NCI-H2029 (cell line): ENCODE measurements at places on chromosomes 13 and 19.

DNA sequence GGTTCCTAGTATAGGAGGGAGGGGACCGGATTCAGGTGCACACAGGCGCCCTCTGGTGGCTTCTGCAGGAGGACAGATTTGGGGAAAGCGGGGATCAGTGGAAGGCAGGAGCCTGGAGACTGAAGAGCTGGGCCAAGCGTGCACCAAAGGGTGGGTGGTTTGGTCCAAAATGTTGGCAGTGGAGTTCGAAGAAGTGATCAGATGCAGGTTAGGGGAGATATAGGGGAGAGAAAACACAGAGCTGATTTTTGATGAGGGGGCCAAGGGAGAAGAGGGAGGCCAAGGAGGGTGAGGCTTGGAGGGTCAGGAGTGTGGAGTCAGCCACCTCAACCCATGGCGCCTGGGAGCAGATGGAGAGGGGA, 6.8 kb upstream of the CARM1 start:
- peak; percentile 66 for DNase-seq

DNA sequence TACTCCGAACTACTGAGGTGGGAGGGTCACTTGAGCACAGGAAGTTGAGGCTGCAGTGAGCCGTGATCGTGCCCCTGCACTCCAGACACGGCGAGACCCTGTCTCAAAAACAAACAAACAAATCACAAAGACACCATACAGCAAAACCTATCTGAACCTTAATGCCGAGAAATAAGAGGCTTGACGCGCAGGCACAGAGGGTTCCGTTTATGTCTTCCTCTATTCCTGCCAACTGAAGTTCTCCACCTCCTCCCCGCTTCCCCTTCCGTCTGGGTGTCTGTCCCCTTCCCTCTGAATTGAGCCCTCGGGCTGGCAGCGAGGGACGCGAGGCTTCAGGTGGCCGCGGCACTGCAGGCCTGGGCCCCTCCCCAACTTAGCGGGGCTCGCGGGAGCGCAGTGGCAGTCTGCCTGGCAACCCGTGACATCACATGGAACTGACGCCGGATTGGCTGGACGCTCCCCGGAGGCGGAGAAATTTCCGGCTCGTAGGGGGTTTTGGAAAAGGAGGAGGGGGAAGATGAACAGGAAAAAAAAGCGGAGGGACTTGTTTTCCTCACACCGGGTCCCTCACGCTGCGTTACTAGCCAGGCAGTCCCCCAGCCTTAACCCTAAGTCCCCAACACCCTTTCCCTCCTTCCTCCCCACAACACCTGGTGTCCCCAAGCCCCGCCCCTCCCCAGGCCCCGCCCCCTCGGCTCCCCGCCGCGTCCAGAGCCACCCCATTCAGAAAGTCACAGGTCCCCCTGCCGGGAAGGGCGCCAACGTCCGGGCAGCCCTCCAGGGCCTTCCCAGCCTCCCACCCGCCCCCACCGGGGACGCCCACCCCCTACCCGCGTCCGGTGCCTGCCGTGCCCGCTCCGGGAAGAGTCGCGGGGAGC, 1.1 kb upstream of the MYBPC2 start:
- peak; percentile 56 for DNase-seq

GRCh38 chr19:821825-822503, at the start of gene PLPPR3:
PLPPR3 (minus strand) TSS chr19:821955; CDS start chr19:821559, 396 bp downstream.
- DNase-seq: no peak

- DNase-seq: no peak
These were observed 38.6 kb downstream of the COL4A2 start for GRCh38 chr13:110345701-110346100.

DNA sequence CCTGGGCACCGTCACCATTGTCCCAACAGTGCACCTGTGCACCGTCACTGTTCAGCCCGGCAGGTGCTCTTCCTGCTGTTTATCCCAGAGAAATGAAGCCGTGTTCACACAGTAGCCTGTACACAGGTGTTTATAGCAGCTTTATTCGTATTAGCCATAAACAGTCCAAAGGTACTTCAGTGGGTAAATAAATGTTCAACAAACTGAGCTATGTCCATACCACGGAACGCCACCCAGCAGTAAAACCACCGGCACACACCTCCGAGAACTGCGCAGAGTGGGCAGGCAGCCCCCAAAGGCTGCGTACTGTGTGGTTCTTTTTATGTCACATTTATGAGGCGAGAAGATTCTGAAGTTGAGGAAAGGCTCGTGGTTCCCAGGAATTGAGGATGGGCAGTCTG, 44.9 kb upstream of the DCUN1D2 start:
- no peak for DNase-seq

- no peak for DNase-seq
These were observed 12.4 kb downstream of the ZIC2 start for GRCh38 chr13:99993660-99994637.

GRCh38 chr13:83563499-83563898, 318.8 kb downstream of the SLITRK1 start:
- DNase-seq: no peak

GRCh38 chr19:51084505-51084904, 1.8 kb upstream of the KLK14 start:
- no peak for DNase-seq

DNA sequence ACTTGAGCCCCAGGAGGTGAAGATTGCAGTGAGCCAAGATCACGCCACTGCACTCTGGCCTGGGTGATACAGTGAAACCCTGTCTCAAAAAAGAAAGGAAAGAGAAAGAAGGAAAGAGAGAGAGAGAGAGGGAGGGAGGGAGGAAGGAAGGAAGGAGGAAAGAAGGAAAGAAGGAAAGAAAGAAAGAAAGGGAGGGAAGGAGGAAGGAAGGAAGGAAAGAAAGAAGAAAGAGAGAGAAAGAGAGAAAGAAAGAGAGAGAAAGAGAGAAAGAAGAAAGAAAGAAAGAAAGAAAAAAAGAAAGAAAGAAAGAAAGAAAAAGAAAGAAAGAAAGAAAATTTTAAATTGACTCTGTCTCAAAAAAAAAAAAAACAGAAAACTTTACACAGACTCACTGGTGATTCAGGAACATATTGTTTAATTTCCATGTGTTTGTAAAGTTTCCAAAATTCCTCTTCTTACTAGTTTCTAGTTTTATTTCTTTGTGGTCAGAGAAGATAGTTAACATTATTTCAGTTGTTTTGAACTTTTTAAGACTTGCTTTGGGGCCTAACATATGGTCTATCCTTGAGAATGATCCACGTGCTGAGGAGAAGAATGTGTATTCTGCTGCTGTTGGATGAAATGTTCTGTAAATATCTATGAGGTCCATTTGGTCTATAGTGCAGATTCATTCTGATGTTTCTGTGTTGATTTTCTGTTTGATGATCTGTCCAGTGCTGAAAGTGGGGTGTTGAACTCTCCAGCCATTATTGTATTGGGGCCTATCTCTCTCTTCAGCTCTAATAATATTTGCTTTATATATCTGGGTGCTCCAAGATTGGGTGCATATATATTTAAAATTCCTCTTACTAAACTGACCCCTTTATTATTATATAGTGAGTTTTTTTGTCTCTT, 204.4 kb upstream of the SERP2 start:
- no peak for DNase-seq

GRCh38 chr13:40016953-40017660, 361.6 kb downstream of the COG6 start:
- DNase-seq: no peak

GRCh38 chr19:52198678-52199077, 8.8 kb downstream of the PPP2R1A start:
- DNase-seq: no peak

DNA sequence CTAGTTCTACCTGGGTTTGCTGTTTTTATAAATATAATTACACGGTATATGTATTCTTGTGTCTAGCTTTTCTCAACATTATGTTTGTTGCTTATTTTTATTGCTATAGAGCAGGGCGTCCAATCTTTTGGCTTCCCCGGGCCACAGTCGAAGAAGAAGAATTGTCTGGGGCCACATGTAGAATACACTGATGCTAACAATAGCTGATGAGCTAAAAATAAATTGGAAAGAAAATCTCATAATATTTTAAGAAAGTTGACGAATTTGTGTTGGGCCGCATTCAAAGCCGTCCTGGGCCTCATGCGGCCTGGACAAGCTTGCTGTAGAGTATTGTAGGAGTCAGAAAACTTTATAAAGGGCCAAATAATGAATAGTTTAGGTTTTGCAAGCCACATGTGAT, 33.9 kb downstream of the GPR12 start:
- no peak for DNase-seq

GRCh38 chr19:19661675-19662251, 1.7 kb downstream of the ATP13A1 start:
- DNase-seq: no peak

GRCh38 chr19:12937093-12937926, 1.1 kb upstream of the CALR start:
- DNase-seq: peak; percentile 75

- DNase-seq: no peak
These were observed 31.4 kb downstream of the PPP5C start for GRCh38 chr19:46378268-46378667.

DNA sequence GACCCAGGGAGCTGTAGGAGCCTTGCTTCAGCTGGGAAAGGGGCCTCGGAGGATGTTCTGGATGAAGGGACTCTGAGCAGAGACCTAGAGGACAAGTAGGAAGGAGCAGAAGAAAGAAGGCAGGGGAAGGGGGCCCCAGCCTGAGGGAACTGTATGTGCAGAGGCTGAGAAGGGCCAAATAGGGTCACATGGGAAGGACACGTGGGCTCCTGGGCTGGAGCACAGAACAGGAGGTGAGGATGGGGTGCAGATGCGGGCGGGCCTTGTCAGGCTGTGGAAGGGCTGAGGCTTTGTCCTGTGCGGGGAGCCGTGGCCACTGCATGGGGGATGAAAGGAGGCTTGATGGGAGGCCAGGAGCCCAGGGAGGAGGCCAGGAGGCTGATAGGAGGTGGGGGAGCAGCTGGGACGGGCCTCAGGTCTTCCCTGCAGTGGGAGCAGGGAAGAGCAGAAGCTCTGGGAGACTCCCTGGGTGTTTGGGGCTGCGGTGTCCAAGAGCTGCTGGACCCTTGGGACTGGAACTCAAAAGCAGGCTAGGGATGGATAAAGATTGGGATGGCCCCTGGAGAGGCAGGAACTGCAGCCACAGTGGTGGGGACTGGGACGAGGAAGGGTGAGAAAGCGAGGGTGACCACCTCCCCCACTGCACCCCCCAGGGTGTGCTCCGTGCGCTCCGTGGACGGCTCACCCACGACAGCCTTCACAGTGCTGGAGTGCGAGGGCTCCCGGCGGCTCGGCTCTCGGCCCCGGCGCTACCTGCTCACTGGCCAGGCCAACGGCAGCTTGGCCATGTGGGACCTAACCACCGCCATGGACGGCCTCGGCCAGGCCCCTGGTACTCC, 11.4 kb upstream of the LTBP4 start:
- DNase-seq: no peak

- DNase-seq: no peak
These were observed 204.9 kb downstream of the ZIC5 start for GRCh38 chr13:99766641-99767045.

- no peak for DNase-seq
These were observed 5.5 kb upstream of the CYP4F3 start for GRCh38 chr19:15635016-15635805.

DNA sequence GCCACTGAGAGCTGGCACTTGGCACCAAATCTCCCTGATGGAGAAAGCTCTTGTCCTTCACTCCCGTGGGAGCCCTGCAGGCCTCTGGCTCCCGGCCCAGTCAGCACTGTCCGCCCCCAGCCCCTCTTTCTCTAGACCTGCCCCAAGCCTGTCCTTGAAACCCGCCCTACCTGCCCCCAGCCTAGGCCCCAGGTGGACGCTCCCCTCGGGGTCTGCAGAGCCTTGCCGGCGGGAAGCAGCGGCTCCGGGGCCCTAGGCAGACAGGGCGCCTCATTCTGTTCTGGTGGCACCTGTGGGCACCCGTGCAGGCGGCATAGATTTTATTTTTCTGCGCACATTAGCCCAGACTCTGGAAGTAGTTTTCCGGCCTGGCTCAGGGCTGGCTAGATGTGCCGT, 17.6 kb downstream of the IL17D start:
- no peak for DNase-seq

DNA sequence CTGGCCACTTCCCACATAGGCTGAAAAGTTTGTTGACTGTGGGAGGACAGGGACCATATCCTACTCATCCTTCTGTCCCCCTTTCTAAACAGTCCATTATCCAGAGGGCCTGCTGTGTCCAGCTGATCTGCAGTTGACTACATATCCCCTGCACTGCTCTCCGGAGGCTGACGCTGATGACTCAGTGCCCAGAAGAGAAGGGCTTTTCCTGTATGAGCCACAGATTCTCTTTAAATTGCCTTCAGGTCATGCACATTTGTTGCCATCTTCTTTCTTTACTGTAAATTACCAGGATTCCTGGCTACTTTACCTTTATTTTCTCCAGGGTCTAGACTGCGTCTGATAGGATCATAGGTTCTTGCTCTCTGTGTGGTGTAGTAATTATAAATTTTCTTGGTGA, 125.2 kb downstream of the LACC1 start:
- DNase-seq: no peak

DNA sequence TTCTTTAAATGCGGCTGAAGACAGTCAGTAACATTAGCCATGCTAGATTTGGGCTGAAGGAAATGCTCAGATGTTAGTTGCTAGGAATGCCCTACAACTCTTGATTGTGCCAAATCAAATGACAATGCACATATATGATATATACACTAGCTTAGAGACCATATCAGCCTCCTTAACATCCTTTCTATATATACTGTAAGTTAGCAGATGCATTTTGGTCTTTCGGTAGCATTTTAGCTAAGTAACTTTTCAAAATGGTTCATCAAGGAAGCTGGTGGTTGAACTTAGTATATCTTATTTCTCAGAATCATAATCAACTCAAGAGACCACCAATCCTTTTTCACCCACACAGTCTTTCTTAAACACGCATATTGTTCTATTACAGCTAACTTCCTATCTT, 14.1 kb upstream of the ENOX1 start:
- no peak for DNase-seq

DNA sequence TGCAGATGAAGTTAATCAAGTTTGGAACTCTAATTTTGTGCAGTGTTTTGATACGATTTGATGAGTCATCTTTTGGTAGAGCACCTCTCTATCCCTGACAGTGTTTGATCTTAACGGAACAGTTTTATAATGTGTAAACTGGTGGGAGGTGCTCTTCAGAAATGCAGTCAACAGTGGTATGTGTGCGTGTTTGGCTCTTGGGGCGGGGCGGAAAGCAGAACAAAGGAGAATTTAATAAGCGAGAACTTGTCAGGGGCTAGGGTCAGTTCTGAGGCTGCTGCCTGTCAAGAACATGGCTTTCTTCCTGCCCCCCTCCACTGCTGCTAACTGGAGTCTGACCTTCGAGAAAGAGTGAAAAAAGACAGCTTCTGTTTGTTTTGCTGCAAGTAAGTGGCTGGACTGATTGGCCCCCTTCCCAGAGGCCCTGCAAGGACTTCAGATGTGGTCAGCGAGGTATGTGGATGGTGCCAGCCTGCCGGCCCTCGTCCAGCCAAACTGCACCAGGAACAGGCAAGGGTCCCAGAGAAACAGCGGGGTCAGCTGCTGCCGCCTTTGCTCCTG, 40.8 kb downstream of the BBC3 start:
- peak; percentile 65 for DNase-seq

GRCh38 chr19:7685546-7686445, 5.2 kb downstream of the TRAPPC5 start:
- DNase-seq: no peak
